ENCODE measurements at places on chromosomes 5 and 9.

DNA sequence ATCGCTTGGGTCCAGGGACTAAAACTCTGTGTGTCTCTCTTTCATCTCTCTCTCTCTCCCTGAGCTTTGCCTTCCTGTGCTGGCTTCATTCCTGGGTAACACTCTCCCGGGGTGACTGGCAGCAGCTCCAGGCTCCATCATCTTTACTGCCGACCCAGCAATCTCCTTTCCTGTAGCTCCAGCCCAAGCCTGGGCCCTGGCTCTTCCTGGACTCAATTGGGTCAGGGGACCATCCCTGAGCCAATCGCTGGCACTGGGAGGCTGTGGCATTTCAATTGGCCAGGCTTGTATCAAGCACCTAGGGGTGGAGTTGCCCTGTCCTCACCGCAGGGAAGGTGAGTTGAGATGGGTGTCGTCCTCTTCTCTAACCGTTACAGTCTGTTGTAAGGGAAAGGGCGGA lies 31.9 kb downstream of the FAM240B start:
- DNase-seq = no peak

DNA sequence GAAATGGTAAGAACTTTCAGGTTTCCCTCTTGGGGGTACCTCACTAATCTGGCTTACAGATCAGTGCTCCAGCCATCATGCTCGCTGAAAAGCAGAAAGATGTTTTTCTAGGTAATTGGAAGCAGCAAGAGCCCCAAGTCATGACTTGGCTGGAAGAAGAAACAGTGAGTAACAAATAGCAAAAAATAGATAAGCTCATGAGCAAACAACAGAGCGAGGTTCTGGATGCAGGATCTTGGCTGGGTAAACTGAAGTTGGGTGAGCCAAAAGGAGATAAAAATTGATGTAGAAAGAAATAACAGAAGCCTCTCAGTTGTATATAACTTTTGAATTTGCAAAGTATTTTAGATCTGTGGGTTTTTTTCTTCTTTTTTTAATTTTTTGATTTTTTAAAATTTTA lies 110.1 kb downstream of the INSYN2B start:
- no peak for DNase-seq

- DNase-seq = no peak
Observed at GRCh38 chr5:52895572-52896413, 93.4 kb upstream of the ITGA2 start.

- DNase-seq = no peak
Observed at GRCh38 chr5:96736937-96737336, 70.8 kb downstream of the ERAP1 start.

GRCh38 chr5:120380644-120381043 lies 83.5 kb upstream of the PRR16 start:
- DNase-seq = no peak

DNA sequence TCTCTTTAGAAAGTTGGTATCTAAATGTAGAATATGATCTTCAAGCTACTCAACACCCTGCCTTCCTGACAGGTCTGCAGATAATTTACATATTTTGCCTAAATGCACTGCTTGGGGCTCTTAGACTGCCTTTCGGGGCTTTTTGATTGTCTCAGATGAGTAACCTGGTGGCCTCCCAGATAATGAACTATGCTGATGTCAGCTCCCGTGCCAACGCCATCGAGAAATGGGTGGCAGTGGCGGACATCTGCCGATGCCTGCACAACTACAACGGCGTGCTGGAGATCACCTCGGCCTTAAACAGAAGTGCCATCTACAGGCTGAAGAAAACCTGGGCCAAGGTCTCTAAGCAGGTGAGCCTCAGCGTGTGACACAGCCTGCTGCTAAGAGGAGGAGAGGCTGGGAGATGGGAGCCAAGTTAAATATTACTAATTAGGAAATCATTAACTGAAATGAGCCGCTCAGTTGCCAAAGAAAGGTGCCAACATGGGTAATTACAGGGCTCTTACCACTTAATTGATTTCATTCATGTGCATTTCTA lies 20.8 kb upstream of the CKMT2 start:
- DNase-seq = no peak

- DNase-seq = no peak
Observed at GRCh38 chr9:14713187-14713767, 9.3 kb downstream of the CER1 start.

DNA sequence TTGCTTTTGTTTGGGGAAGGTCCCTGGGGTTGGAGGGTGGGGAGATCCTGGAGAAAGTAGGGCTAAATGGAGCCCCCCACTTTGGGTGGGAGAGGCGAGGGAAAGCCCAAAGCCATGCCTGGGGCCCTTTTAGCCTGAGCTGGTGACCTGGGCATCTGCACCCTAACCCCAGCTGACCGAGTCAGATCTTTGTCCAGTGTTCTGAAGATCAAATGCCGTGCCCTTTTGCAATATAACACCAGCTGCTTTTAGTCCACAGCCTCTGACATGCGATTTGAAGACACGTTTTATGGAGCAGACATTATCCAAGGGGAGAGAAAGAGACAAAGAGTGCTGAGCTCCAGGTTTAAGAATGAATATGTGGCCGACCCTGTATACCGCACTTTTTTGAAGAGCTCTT lies 416.5 kb downstream of the KDM4C start:
- no peak for DNase-seq

DNA sequence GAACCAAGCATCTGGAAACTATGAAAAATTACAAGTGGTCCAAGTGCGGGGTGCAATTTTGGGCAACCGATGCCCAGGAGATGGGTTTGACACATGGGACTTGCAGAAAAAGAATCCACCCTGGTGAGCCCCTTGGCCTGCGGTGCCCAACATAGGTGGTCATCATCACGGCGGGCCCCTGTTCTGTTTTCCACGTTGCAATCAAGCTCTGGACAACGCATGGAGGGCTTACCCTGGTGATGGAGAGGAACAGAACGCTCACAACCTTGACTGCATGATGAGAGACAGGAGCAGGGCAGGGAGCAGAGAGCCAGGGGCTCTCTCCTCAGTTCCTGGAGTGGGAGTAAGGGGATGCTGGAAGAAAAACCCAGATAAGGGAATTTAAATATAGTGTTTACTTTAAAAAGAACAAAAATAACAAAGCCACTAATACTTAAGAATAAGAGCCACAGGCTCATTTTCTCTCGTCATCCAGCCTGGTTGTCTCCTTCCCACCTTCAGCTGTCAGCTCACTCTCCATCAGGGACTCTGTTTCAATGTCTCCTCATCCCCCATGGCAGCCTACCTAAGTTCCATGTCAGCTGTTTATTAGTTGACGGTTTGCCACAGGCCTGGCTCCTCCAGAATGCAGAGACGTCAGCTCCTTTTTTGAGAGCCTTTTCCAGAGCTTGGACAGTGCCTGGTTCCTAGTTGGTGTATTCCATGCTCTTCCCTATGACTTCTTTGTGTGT lies 172.1 kb downstream of the GADD45G start:
- no peak for DNase-seq

DNA sequence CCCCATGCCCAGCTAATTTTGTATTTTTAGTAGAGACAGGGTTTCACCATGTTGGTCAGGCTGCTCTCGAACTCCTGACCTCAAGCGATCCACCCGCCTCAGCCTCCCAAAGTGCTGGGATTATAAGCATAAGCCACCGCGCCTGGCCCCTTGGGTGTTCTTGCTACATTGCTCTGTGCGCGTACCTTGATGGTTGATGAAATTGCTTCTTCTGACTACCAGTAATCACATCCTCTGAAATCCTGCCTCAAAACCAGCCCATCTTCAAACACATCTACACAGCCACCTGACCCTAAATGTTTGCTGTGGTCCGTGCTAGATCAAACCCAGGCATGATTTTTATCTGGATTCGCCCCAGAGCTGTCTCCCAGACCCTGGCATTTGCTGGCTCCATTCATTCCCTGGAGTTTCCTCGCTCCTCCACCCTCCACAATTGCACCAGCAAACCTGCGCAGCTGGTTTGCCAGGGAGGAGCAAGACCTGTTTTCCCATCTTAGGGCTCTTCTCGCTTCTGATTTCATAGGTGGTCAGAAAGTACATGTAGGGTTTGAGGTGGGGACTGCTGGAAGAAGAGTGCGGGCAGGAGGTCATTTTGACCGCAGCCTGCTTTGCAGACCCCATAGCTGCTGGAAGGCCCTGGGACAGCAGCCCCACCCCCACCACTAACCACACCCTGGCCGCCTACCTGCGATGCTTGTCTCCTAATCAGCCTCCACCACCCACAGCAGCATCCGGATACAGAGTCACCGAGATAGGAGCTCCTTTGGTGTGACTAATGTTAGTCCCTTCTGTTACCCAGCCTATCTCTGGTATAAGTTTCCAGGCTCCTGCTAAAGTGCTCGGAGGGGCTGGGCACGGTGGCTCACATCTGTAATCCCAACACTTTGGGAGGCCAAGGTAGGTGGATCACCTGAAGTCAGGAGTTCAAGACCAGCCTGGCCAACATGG lies 22.7 kb downstream of the SWI5 start:
- no peak for DNase-seq

DNA sequence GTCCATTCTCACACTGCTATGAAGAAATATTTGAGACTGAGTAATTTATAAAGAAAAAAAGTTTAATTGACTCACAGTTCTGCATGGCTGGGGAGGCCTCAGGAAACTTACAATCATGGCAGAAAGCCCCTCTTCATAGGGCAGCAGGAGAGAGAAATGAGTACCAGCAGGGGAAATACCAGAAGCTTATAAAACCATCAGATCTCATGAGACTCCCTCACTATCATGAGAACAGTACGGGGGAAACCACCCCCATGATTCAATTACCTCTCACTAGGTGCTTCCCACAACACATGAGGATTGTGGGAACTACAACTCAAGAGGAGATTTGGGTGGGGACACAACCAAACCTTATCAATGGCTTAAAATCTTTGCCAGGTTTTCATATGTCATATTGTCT lies 20.3 kb upstream of the TENT4A start:
- no peak for DNase-seq

DNA sequence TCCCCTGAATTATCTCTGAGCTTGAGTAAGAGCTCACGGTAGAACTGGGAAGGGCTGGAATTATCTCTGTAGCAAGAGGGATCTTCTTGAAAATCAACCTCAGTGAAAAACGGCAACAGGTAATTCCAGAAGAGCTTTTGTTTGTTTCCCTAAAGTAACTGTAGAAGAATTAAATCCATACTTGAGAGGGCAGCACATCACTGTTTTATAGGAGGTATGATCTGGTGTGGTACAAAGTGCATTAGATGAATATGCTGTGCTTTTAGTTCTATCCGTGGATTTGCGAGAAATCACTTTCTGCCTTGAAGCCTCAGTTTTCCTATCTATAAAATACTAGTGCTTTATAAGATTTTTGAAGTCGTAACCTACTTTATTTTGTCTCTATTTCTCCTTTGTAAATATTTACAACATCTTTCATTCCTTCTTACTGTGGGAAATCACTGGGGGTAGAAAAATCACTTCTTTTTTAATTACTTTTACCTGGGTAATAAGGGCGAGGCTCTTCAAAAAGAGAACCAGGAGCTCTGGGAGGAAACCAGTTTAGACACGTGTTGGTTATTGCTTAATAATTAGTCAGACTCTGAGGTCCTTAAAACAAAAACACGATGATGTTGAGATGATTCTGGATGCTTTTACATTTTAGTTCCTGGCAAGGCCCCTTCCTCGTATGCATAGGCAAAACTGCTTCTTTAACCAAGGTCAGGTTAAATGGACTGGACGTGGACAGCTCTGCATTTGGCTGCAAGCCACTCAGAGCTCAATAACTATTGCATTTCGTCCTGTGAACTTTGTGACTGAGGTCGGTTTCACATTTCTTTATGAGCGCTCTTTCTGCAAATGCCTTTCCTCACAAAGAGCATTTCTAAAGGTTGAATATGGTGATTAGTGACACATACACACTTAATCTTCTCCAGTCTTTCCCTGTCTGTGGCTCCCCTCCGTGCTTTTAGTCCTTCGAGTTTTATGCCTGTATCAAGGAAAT lies 376.1 kb downstream of the BRINP1 start:
- DNase-seq = no peak

Data from NCI-H524 treated with DMSO at 0.1 percent for 48 hours (cell line).